CD4-positive, alpha-beta T cell treated with Interleukin-17A for 1 hour (primary cell): ENCODE measurements at places on chromosomes 2 and 18.

DNA sequence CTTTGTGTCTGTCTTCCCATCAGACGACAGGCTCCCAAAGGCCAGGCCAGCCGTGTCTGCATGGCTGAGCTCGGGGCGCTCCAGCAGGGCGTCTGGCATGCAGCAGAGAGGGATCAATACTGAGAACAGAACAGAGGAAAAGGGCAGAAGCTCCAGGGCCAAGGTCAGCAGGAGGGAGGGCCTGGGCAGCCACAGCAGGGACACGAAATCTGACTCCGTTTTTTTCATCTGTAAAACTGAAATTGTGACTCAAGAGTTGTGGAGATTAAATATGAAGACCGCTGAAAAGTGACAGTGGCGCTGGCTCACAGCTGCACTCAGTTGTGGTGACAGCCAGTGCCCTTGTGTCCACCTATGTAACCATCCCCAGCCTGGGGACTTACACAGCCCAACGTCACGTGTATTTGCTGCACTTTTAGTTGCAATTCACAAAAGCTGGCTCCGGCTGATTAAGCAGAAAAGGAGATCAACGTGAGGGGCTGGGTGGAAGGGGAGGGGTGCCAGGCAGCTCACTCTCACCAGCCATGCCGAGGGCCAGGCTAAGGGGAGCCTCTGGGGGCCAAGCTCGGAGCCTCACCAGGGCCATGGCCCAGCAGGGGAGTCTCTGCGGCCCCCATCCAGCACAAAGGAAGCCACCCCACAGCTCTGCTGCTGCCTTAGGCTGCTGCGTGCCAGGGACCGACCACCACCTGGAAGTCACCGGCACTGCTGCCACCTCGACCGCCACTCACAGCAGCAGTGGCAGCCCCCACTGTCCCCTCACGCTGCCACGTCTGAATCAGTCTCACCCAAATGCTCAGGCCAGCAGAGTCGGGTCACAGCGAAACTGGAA is 74.7 kb downstream of the EIPR1 start:
- no peak for DNase-seq

DNA sequence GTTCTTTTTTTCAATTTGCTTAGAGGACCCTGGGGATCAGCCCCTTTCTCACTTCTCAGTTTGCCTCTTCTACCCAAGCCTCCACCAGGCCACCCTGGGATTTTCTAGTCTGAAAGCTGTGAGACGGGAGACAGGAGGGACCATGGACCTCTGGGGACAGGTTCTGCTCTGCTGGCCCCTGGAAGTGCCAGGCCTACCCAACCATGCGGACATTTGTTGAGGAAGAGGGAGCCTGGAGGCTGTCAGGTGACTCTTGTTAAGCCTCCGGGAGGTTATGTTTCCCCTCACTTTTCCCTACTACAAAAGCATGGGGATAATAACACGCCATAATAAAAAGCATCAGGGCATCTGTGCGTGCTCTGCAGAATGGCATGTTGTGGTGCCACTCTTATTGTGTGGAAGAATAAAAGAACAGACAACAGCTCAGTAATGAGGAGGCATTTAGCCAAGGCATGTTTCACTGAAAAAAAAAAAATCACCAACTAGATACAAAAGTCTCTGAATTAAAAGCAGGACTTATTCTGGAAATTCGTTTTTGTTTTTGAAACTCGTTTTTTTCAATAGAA is 48.3 kb upstream of the PLA2R1 start:
- no peak for DNase-seq

DNA sequence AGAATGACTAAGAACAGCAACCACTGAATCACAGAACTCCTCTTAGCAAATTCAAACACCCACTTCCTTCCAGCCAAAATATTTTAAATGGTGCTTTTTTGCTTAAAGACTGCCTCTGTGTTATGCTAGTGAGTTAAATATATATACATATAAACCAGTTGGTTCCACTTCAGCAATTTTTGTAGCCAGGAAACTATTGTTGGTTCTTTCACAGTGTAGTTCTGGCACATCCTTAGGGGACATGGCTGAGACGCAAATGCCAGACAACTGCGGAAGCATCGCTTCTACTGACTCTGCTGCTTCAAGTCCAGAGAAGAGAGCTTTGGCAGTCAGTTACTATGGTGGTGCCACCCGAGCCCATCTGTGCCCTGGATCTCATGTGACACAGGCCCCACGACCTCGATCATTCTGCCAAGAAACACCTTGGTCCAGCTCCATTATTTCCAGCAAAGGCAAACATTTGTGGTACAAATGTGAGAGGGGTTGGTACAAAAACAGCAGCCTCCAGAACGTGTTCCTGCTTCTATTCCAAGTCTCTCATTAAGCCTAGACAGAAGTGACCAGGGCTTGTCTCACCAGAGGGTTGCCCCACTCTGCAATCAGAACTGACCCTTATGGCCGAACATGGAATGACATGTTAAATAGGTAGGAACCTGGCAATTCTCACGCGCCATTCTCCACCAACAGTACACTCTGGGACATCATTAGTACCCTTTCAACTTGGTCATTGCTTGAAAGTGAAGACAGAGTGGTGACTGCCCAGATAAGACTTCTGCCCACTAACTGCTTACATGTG is 117.8 kb upstream of the NRP2 start:
- DNase-seq = no peak

- DNase-seq = no peak
Observed at GRCh38 chr2:7281231-7282201, 364.3 kb downstream of the RNF144A start.

- DNase-seq = no peak
Observed at GRCh38 chr2:226544596-226545210, 254.9 kb downstream of the IRS1 start.

DNA sequence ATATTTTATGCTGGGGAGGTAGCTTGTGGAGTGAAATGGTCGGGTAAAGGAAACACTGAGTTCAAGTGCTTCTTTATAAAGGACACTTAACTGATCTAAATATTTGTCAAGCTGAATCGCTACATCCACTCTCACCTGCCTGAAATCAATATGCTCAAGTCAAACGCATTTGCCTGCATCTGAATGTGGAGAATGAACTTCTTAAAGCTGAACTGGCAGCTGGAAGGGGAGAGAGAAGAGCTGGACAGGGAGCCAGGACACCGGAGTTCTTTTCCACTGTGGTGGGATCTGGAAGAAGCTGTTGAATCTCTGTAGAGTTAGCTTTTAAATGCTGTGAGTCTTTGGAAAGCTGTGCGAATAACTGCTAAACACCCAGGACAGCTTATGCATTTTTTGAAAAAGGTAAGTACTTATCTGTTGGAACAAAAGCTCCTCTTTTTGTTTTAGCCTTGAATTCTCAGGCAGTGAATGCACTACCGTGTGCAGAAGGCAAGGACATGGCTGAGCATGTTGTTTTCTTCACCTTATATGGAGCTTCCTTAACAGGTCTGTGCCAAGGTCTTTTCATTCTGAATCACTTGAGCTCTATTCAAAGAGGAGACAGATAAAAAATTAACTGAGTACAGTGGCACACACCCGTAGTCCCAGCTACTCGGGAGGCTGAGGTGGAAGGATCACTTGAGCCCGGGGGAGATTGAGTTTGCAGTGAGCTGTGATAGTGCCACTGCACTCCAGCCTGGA is 74.2 kb upstream of the KLF7 start:
- no peak for DNase-seq

- DNase-seq = no peak
Observed at GRCh38 chr2:142714600-142714999, 162.9 kb upstream of the KYNU start.

DNA sequence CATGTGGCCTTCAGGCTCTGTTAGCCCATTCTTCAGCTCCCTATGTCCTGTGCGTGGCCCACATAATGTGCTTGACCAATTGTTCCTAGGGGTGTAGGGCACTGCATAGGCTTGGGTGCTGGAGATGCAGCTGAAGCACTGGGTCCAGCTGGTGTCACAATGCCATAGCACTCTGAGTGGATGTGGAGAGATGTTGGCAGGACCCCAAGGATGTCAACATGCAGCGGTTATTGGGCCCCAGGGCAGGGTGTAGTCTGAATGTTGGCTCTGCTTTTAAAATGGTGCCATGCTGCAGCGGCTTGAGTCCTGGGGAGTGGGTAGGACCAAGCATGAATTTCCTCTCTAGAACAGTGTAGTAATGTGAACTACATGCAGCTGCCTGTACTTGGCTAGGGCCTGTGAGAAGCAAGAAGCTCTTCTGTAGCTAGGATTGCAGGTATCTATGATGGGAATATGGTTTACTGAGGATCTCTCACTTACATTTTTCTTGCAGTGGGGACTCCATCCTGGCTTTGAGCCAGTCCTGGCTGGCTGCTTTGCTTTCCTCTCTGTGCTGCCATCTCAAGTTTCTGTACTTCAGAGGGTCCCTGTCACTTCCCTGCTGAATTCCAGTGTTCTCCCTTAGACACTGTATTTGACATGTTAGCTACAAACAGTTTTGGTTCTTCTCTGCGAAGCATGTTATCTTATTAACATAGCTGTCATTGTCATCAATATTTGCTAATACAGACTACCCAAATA is 148.4 kb downstream of the CSRNP3 start:
- no peak for DNase-seq

GRCh38 chr18:11864471-11864870 is 13.3 kb downstream of the CHMP1B start:
- no peak for DNase-seq

DNA sequence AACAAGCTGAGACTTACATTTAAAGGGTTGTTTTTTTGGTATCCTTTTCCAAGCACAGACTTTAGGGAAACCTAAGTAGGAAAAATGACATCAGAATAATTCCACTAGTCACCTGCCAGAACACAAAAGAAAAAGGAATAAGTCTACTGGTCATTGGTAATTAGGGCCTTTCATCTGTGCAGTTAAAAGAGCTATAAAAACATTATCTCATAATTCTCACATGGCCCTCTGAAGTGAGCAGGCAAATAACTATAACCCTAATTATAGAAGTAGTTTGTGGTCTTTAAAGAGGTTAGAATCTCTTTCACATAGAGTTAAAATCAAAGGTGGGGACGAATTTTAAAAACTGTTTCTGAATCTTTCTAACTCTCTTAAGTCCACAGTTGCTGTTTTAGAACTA is 111.1 kb upstream of the B3GNT2 start:
- DNase-seq = no peak

DNA sequence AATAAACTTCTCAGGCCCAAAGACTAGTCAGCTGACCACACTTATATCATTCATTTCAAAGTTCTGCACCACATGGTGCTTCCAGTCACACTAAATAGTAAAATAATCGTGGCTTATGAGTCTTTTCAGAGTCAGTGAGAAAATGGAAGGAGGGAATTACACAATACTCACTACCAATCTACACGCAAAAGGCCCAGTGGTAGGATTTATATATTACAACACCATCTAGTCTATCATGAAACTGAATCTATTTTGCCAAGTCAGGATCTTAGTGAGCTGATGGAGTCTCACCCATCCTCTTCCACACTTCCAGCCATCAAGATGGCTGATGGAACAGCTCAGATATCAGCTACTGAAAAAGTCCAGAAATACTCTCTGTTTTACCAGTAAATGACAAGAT is 21.9 kb downstream of the INO80D start:
- no peak for DNase-seq

DNA sequence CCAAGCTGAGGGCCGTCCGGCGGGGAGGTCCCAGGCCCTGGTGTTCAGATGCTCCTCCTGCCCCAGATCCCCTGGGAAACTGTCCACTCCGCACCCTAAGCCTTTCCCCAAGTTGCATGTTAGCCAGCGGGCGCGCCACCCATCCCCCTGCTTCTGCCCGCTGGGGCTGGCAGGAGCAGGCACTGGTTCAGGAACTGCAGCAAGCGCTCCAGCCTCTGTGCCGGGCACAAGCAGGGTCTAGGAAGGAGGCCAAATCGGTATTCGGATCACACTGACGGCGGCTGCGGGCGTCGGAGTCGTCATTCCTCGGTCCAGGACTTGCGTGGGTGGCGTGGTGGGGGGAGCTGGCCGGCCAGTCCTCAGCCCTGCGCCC is 53.7 kb downstream of the FAM168B start:
- no peak for DNase-seq

- DNase-seq = no peak
Observed at GRCh38 chr2:200479692-200480265, 30.1 kb downstream of the KCTD18 start.

DNA sequence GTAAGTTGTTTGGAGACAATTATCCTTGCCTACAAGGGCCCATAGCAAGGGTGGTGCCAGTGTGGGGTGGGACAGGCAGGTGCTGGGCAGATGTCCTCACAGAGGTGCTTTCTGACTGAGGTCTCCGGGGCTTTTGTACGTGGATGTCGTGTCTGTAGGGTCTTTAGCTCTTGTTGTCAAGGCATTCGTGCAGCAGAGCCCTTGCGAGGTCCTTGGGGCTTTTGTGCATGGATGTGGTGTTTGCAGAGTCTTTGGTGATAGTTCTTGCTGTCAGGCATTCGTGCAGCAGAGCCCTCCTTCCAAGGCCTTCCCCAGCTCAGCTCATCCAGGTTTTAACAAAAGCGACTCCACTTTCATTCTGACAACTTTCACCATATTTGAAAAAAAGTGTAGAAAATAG is 116.0 kb upstream of the TMEM18 start:
- no peak for DNase-seq

- no peak for DNase-seq
Observed at GRCh38 chr18:2719040-2719439, 63.5 kb downstream of the SMCHD1 start.

- no peak for DNase-seq
Observed at GRCh38 chr2:179932786-179933185, 71.4 kb upstream of the ZNF385B start.

- no peak for DNase-seq
Observed at GRCh38 chr2:241852116-241852980, 6.3 kb downstream of the PDCD1 start.

- DNase-seq = no peak
Observed at GRCh38 chr2:10554961-10555809, 107.1 kb upstream of the ODC1 start.

DNA sequence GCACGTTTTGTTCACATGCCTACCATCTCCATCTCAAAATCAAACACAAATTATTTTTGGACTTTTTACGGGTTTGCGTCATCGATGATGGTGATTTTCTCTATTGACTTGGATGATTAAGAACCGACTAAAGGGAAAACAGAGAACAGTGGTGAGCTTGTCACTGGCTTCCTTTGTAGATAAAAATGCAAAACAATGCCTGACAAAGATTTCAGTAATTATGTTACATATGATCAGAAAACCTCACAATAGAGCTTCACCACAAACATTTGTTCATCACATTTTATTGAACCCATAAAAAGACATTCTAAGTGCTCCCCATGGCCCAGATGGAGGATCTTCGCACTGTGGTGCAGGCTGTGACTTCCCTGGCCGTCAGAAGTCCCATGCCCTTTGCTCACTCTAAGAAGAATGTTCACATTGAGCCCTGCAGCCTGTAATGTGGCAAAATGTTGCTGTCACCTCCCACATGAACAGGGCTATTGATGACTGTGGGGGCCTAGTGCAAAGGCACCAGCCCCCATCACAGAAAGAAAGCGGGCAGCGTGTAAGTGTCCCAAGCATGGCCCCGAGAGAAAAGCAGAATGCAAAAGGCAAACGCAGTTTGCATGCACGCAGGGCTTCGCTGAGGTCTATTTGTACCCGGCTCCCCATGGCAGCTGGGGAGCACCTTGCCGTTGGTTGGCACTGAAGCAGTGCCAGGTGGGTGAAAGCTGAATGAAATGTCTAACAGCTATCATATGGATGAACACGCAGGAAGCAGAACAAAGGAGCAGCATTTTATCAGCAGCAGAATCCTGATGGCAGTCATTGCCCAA is 60.6 kb downstream of the BCL2 start:
- no peak for DNase-seq
